ENCODE measurements at places on chromosomes 11 and 22.

GRCh38 chr11:135036488-135037297 is 624.7 kb upstream of the B3GAT1 start:
- DNase-seq: no peak

GRCh38 chr11:69131121-69131566 is 24.6 kb upstream of the SMIM38 start:
- DNase-seq: no peak

DNA sequence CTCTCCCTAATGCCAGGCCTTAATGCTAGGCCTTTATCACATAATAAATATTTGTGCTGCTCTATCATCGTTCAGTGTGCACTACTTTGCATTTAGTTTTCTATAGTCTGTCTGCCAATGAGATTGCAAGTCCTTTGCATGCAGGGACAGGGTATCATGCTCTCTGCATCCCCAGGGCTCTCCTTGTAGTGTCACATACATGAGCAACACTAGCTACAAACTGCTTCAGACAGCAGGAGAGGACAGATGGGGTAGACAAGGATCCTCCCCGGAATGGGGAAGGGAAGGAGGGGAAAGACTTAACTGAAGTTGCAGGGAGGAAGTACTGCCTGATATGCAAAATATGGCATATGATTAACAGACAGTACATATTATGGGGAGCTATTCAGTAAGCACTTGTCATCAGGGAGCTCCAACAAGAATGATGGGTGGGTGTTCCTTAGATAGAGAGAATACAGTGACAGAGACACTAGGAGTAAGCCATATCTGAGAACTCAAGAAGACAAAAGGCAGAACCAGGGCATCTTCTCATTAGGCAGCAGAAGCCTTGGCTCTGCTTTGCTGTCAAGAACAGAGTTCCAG is 42.8 kb downstream of the ZNF202 start:
- DNase-seq: no peak

- DNase-seq: no peak
Measured at GRCh38 chr11:69541501-69542313, 60.2 kb downstream of the LINC01488 start.

- no peak for DNase-seq
Measured at GRCh38 chr11:68798221-68798813, 43.4 kb downstream of the CPT1A start.

- DNase-seq: no peak
Measured at GRCh38 chr11:1928470-1928890, 9.0 kb downstream of the TNNT3 start.

DNA sequence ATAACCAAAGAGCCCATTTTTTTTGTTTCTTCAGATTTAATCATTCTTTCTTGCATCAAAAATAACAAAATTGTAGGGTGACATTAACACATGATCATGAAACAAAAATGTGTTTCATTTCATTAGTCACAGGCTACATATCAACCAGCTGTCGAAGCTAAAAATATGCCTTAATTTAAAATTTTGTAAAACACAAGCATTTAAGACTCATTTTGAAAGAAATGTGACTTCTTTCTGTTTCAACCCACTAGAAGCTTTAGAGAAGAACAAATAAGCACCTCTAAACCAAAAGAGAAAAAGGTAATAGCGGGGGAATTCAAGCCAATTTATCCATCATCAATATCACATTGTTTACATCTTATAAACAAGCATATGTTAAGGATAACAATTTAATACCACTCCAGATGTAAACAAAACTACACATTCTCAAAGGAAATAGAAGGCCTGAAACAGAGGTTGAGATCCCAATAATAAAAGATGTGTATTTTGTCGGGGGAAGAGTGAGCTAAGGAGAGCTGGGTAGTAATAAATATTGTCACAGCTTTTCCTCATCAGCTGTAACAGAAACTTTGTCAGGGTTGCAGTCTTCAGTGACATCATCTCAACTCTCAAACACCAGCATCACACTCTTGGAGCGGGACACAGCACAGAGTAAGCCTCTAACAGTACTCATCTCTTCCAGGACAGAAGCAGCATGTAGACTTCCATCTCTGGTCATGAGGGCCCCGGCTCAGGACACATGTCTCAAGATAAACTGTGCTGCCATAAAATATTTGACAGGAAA is 42.0 kb downstream of the ALG9 start:
- DNase-seq: no peak

DNA sequence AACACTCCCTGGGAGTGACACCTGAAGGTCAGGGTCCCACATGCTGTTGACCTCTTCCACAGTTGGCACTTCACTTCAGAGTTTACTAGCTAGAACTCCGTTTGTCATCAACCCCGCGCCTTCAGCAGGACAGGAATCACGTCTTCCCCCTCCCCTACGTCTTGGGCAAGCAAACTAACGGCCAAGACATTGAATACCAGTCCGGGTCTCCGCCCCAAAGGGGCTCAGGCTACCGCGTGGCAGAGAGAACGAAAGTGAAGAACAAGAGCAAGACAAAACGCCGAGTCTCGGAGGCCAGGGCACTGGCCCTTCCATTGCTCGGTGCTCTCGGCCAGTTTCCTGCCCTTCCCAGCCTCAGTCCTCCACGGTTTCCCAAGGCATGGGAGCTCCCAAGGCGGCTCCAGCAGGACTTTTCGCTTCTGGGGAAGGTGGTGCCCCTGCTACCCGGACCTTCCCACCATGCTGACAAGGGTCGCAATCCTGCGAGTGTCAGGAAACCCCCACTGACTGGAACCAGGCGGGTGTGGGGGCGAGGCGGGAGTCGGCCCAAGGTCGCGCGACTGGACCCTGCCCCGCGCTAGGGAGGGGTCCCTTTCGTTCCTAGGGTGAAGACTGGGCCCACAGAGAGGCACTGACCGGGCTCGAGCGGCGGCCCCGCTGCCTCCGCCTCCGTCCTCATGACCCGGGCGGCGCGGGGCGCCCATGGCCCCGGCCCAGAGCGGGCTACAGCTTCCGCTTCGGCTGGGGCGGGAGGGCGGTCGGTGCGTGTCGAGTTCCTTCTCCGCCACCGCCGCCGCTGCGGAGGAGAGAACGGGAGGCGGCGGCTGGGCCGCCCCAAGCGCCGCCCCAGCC is at the start of gene GUCD1:
TSS of gene GUCD1 (minus strand) at position 826 of the 852 bp plus-strand sequence. CDS start at position 679, 147 bp downstream.
- no peak for DNase-seq

- no peak for DNase-seq
Measured at GRCh38 chr11:128719556-128719824, 25.6 kb downstream of the FLI1 start.

DNA sequence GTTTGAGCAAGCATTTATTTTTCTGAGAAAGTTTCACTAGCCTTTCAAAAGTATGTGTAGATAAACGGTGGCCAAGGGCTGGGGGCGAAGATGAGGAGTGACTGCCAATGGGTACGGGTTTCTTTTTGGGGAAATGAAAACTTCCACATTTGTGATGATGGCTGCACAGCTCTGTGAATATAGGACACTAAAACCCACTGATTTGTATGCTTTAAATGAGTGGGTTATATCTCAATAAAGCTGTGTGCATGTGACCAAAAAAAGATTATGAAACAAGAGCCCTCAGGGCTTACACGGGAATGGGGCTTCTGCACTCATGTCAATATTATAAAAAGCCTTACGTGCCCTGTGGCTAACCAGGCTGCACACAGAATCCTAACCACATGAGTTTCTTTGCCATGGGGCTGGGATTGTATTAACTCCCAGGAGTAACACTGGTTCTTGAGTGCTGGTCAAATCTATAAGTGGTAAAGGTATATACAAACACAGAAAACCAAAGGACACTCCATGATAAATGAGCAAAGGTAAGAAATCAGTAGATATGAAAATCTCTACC is 31.3 kb downstream of the ABCC8 start:
- no peak for DNase-seq

GRCh38 chr11:63766531-63767235 is 1.9 kb downstream of the ZFTA start:
- DNase-seq: no peak

DNA sequence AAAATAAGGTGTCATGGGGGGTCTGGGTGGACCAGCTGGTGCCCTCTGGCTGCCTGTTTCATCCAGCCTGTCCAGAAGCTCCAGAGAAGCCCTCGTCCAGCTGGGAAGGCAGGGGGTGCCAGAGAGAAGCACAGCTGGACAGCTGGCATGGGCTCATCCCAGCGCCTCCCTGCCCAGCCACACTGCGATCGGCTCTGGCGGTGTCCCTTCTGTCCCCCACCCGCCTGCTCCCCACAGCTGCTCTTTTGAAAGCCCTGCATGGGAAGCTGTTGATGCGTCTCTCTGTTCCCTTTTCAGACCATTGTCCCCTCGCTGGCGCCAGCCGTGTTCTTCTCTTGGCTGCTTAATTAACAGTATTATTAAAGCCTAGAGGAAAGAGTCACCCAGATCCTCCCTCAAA is 86.5 kb downstream of the MN1 start:
- DNase-seq: no peak

GRCh38 chr11:132114185-132114584 is 743.8 kb downstream of the NTM start:
- DNase-seq: no peak

DNA sequence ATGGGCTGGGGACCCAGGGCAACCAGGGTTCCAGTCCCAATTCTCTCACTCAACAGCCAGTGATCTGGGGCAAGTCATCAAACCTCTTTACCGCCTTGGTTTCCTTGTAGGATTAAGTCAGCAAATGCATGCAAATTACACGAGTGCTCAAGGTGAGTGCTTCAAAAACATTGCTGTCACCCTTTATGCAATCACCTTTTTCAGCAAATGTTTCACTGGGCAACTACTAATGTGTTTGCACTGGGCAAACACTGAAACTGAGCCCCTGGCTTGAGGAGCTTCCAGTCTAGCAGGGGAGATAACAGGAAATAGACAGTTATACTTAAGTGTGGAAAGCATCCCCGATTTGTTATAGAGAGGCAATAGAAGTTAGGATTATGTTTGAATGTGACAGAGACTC is 37.7 kb upstream of the DMC1 start:
- DNase-seq: no peak

- DNase-seq: no peak
Measured at GRCh38 chr11:134636071-134636470, 224.0 kb upstream of the B3GAT1 start.

DNA sequence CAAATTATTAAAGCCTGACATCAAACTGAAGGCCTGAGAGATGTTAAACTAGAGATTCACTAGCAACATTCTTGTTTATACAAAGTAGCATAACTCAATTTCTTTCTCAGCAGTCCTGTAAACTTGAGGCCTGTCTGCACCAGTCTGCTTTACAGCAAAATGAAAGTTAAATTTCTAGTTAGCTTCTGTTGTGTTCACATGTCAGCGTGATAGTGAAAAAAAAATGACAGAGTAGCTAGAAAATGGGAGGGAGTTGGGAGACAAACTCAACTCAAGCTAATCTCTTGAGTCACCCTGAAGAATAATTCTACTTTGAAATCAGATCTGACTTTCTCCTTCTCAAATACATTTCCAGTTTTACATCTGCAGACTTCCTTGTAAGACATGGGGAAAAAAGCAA is 6.5 kb downstream of the RBFOX2 start:
- no peak for DNase-seq

DNA sequence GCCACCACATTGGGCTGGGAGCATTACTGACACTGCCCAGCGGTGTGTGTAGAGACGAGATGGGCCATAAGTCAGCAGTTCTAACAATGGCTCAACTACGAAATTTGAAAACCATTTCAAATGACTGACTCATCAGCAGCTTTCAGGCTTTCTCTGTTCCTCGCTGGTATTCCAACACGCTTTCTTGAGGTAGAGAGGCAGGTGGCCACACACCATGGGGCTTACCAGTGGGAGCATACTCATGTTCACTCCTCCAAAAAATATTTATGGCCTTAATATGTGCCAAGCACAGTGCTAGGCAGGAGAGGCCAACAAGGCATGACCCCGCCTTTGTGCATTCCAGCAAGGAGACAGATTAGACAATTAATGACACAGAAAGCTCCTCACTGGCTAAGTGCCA is 20.3 kb downstream of the ARFGAP2 start:
- DNase-seq: no peak

DNA sequence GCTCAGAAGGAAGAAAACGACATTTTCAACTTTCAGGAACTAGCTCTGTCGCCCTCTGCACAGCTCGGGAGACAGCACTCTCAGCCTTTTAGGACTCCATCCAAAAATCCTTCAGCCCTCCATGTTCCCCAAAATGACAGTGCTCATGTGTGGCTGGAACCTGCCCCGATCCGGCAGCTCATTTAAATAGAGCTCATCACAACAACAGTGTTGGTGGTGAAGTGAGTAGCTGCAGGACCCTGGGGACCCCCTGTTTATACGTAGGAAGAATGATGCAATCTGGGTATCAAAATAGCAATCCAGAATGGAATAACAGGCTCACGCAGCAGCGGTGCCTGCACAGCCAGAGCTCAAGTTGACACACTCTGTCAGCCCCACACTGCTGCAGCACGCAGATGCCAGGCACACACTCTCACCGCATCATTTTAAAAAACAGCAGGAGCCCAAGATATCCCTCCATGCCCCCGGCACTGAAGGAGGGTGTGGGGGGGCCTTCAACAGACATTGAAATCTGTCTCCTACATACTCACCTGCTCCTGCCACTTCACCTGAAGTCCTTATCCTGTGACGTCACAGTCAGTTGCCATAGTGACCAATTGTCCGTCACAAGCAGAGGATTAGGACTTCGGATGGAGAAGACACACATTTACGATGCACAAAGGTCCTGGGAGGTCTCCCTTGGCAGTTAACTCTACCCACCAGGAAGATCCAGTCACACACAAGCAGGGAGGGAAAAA is 24.0 kb downstream of the TRIM66 start:
- DNase-seq: peak; percentile 57

GRCh38 chr11:94928117-94928990 is 45.0 kb downstream of the CWC15 start:
- DNase-seq: no peak

DNA sequence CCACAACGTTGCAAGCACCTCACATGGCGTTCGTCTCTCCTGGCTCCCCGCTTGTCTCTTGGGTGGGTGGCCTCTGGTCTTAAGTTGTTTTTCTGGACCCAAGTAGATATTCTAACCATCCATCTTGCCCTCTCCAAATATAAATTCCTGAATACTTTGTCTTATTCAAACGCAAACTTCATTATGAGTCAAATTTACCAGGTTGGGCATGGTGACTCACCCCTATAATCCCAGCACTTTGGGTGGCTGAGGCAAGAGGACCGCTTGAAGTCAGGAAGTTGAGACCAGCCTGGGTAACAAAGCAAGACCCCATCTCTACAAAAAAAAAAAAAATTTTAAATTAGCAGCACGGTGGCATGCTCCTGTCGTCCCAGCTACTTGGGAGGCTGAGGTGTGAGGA is 5.1 kb upstream of the IGSF9B start:
- no peak for DNase-seq

DNA sequence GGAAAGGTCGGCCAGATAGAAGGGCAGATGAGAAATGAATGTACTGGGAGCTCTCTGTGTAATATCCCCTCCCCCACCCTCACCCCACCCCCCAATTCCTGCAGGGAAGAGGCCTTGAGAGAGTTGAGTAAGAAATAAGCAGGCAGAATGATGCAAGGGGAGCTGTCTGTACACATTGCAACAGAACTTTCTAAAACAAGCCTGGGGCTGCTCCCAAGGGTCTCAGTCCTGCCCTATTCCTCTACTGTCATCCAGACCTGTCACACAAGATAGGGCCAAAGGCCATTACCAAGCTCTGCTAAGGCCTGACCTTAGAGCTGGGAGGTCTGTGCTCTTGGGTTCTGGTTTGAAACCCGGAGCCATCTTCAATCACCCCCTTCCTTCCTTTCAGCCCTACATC is 5.7 kb upstream of the DGAT2 start:
- DNase-seq: no peak

- no peak for DNase-seq
Measured at GRCh38 chr11:227824-228379, 8.2 kb downstream of the SIRT3 start.

- no peak for DNase-seq
Measured at GRCh38 chr11:35953081-35953760, 9.4 kb downstream of the LDLRAD3 start.

GRCh38 chr11:69431893-69432738 is 49.3 kb upstream of the LINC01488 start:
- no peak for DNase-seq
